Stimulated activated CD4-positive, alpha-beta T cell treated with anti-CD3 and anti-CD28 coated beads, Interleukin-15, amount 100 ng/mL, for 1 hour (primary cell): ENCODE measurements at places on chromosomes 6 and 20.

DNA sequence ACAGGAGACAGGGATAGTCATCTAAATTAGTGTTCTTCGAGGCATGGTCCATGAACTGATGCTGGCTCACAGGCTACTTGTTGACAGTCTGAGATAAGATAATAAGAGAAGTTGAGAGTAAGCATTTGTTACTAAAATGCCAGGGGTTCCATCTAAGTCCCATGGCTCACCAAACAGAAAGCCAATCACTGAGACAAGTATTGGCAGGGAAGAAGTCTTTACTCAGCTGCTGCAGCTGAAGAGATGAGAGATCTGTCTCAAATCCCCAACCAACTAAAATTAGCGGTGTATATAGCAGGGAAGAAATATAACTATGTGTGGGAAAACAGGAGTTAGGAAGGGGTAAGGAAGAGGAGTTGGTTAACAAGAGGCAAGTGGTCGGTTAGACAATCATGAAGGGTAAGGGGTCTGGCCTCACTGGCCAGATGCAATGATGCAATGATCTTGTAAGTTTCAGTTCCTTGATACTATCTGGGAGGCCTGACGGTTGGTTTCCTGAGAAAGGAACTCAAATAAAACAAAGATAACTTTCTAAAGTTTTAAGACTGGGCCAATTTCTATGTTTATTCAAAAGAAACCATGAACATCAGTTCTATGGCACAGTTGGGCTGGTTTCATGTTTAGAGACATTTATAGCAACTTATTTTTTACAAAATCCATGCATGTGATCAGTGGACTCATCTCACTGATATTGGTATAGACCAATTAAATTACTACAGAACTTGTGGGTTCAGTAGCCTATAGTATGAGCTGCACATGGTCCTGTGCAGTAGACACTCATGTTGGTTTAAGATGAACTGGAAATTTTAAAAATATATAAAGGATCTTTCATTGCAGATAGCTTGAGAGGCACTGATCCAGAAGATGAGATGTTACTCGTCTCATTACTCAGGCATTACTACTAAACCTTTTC is 9.9 kb upstream of the HEBP2 start:
- DNase-seq: no peak

- DNase-seq: no peak
These were observed 148.2 kb upstream of the GGTLC1 start for GRCh38 chr20:24136659-24137246.

GRCh38 chr6:42224222-42225028 is 6.8 kb upstream of the MRPS10 start:
- DNase-seq: no peak

- DNase-seq: peak; percentile 32
These were observed 85.7 kb upstream of the NEDD9 start for GRCh38 chr6:11317885-11318771.

- no peak for DNase-seq
These were observed 134.2 kb downstream of the TRIM27 start for GRCh38 chr6:28789553-28790083.

DNA sequence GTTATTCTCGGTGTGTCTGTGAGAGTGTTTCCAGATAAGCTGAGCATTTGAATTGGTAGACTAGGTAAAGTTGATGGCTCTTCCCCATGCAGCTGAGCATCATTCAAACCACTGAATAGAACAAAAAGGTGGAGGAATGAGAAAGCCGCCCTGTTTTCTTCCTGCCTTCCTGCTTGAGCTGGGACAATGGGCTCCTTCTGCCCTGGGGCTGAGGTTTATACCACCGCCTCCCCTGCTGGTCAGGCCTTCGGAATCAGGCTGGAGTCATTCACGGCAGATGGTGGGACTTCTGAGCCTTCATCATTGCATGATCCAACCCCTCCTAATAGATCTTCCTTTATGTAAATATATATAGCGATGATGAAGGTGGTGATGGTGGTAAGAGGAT is 124.9 kb downstream of the ANKRD60 start:
- DNase-seq: no peak

- no peak for DNase-seq
These were observed 37.8 kb upstream of the NHSL1 start for GRCh38 chr6:138537106-138537505.

DNA sequence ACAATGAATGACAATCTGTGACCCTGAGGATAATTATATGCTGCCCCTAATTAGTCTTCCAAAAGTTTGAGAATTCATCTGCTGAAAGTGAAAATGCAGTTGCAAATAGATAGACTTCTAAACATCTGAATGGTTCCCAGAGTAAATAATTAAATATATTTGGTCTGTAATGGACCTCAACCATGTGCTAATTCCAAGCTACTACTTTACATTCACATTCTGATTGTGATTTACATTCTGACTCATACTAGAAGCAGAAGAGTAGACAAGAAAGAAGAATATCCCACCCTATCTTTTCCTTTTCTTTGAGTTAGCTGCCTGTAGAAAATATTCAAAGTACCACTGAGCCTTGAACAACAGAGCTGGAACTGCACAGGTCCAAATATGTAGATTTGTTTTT is 80.8 kb downstream of the PTPRK start:
- no peak for DNase-seq

DNA sequence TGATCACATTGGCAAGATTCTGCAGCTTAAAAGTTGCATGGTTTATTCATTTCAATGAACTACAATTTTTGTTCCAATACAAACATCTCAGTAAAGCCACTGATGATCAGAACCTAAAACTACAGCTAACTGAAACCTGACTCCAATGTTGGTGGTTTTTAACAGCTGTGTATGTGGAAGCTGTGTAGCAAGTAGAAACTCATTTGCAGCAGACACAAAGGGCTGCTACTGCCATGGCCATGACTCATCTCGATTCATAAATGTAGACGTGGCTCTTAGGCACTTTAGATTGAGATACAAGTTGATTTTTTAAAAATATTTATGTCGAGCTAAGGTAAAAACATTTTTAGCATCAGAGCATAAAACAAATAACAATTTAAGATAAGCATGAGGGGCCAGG is 19.5 kb upstream of the MAP3K4 start:
- DNase-seq: no peak

GRCh38 chr6:16412982-16413381 is 174.6 kb downstream of the GMPR start:
- no peak for DNase-seq

GRCh38 chr6:133995296-133995695 is 42.3 kb downstream of the TBPL1 start:
- no peak for DNase-seq

GRCh38 chr20:47204008-47204849 is 152.3 kb downstream of the ZMYND8 start:
- no peak for DNase-seq

DNA sequence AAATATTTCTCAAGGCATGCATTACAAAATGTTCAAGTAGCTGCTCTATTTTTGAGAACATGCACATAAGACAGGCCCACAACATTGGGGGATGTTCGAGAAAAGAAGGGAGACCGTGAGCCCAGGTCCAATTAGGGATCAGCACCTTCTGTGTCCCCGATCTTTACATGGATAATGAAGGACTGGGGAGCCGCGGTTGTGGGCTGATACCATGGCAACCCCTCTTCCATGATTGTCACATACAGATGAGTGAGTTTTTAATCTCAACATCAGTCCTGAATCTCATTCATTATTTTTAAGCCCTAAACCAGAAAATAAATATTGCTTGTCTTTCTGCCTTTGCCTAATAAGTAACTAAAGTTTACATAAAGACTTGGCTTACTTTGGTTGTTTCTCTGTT is 935.7 kb downstream of the KIF16B start:
- DNase-seq: no peak

GRCh38 chr6:168137024-168137423 is 58.0 kb upstream of the FRMD1 start:
- DNase-seq: no peak

DNA sequence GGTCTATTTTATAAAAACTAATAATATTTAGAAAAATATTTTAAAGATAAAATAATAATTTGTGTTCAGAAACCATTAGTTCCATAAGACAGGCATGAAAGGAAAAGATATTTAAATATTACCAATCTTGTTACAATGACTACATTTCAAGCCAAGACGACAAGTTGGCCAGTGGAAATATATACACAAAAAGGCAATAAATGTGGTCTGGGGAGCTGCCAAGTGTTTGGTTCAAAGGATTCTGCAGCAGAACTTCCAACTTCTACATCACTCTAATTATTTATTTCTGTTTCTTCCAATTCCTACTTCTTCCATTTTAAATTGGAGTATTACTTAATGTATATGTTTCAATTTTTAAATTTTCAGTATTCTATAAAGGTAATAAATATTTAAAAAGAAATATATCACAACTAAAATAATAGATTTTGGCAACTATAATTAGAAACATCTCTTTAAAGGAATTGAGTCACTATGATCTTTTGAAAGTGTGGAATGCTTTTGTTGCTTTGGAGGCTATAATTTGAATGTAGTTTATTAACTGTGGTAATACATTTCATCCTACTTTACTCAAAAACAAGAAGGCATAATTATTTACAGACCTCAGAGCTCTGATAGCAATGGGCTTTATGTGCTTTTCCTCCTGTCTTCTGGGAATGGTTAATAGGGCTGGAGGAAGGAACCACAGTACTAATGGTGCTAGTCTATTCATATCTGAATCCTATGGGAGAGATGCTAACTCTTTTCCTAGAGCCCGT is 129.7 kb upstream of the FAM184A start:
- DNase-seq: no peak

GRCh38 chr20:47146686-47147085 is 209.8 kb downstream of the ZMYND8 start:
- no peak for DNase-seq

DNA sequence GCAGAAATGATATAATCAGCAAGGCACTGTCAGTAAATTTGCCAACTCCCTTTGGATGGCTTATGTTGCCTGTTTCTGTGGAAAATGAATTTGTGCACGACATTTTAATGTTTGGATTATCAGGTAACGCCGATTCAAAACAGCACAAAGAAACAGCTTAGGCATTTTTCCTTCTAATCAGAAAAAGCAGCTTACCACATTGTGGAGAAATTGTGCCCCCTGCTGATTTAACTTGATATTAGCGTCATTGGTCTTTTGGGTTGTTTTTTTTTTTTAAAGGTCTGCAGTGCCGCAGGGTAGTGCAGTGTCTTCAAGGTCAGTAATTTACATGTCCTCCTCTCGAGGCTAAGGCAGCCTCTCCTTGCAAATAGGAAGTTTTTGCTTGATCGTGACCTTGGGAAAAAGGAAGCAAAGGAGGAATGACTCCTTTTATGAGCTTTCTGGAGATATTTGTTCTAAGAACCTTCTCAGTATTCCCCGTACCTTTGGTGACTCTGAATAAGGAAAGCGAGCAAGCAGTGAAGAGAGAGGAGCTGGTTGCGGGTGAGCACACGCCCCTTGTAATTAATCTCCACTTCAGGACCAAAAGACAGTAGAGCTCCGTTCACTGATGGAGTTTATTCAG is 79.1 kb downstream of the ELOVL4 start:
- no peak for DNase-seq

DNA sequence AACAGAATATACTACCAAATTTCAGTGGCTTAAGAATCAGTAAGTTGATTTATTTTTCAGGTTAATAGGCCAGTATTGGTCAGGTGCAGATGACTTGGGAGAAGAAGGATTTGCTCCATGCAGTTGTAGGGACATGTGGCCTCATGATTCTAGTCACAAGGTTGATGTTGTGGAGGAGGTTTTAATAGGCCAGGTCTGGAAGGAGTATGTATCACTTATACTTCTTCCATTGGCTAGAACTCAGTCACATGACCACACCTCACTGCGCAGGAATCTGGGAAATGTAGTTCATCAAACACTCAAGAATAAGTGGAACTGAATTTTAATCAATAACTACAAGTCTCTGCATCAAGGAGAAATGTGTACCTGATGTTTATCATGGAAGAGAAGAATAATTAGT is 281.5 kb upstream of the QKI start:
- no peak for DNase-seq

DNA sequence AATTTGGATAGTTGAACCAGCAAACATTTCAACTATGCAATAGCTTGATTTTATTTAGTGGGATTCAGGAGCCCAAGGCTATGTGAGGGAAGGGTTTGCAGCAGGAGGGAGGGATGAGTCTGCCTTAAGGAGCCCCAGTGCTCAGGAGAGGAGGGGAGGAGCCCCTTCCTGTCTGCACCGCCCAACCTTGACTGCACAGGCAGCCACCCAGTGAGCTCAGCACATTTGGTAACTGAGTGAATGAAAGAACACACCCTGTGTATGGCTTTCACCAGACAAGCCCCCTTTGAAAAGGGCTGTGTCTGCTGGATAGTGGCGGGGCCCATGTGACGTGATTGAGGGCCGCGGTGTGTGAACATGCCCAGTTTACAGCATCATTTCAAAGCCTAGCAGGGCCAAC is 17.0 kb downstream of the DACT2 start:
- DNase-seq: no peak

DNA sequence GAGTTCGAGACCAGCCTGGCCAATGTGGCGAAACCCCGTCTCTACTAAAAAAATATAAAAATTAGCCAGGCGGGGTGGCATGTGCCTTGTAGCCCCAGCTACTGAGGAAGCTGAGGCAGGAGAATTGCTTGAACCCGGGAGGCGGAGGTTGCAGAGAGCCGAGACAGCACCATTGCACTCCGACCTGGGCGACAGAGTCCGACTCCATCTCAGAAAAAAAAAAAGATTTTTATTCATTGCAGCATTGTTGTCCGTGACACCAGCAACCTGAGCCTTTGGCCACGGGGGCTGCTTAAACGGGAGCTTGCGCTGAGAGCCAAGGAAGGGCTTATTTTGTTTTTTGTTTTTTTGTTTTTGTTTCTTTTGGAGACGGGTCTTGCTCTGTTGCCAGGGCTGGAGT is 7.3 kb downstream of the ARFGAP1 start:
- DNase-seq: no peak

- DNase-seq: no peak
These were observed 296.7 kb downstream of the SAMD5 start for GRCh38 chr6:147805155-147805554.

DNA sequence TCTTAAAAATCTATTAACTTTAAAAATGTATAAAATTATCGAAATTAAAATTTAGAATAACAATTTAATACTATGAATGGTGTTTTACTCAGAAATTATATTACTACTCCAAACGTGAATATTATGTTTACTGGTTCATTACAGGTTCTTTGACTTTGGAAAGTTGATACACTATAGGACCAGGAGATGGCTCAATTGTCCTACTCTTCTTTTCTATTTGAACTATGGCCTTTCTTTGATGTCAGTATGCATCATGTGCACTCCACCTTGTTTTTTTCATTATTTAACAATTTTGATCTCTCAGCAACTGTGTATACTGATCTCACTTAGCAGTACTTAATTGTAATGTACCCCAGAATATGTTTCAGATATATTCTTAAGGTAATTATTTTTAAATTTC is 391.5 kb upstream of the MANEA start:
- no peak for DNase-seq
